Activated T-helper 9 cell treated with anti-CD3 and anti-CD28 coated beads, Interleukin-2, amount 50 U/mL, for 16 hours (primary cell): ENCODE measurements at places on chromosomes 1 and 21.

DNA sequence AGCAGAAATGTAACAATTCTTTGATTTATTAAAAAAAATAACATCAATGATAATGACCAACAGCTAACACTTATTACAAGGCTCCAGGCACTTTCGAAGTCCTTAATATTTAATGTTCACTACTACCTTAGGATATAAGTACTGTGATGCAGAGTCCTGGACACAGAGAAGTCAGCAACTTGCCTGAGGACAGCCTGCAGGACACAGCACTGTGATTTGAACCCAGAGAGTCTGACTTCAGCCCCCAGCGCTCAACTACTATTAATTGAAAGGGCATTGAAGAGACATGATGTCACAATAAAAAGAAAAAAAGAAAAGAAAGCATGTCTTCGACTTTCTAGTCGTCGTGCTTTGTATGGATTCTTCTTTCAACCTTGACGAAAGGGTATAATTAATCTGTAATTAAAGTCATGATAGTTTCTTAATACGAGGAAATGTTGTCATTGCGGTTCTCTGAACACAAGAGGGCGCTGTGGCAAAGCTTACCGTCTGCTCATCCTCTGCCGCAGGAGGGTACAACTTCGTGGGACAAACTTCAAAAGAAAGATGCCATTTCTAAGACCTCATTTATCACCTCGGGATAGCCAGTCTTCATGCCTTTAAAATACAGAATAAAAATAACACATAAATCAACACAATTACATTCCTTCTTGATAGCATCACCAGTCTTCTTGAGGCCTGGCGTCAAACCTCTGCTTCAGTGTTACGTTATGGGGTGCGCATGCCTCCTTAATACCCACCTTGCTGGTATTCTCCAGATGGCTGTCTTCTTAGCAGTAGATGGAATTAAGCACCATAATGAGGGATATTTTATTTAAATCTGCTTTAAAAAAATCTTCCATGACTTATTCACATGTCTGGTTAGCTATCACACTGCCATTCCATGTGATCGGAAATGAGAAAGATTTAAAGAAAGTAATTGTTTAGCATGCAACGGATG is 240.1 kb downstream of the DISC1 start:
- DNase-seq: peak; percentile 35

DNA sequence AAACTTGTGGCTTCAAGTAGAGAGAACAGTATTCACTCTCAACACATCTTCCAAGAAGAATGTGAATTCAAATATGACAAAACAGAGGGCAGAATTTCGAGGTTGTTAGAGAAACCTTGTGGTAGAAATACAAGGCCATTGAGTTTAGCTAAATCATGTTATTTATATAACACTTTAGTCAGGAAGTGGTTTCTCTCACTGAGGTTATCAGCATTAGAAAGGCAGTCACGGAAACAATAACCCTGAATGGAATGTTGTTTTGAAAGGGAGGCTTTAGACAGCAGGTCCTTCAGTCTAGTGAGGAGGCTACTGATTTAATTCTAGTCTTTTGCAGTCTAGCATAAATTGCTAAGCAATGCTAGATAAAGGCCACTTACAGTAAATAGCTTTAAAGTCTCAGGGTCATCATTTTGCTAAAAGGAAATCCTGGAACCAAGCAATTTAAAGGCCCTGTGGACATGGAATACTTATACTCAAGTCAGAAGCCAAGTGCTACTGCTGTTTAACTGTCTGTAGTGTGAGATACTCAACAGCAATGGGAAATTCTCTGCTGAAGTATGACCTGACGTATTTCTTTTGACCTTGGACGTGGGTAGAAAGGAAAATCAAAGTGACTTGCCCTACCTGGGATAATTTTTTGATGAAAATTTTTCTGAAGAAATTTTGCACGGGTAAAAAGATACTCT is 89.0 kb upstream of the CHODL start:
- DNase-seq: no peak

GRCh38 chr1:70498666-70499065 is 87.6 kb downstream of the CTH start:
- DNase-seq: no peak

DNA sequence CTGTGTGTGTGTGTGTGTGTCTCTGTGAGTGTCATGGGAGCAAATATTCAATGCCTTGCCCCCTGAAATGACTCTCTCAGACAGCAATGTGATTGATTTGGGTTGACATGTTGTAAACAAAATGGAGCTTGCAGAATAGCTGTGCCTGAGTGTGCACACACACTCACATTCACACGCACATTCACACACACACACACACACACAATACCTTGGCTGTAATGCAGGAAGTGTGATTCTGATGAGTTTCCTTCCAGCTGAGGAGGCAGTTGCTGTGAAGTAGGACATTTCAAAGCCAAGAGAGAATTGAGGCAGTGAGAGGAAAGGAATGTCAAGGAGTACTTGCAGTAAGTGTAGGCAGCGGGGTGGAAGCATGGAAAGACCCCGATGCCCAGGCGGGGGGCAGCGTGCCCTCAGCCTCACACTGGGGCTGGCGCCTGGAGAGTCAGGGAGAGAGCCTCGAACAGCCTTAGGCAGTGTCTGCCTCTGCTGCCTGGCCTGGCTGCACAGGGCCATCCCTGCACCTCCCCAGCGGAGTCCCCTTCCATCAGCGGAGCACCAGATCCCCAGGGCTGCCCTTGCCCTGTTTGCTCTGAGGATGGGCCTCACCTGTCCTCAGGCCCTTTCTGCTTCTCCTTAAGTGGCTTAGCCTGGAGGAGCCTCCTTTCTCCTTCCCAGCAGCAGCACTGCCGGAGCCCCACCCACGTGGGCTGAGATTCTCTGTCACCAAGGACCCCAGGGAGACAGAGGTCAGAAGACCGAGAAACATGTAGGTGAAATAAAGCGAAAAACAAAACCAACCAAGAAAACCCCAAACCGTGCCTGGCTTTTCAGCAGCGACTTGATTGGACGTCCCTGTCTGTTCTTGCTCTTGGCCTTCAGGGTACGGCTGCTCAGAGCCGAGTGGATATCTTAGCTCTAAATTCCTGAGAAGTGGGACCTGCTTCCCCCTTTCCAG is 9.2 kb downstream of the VASH2 start:
- no peak for DNase-seq

- DNase-seq: no peak
These were observed 52.8 kb downstream of the DUSP10 start for GRCh38 chr1:221689138-221689537.

GRCh38 chr21:35352066-35352770 is 303.1 kb upstream of the RUNX1 start:
- DNase-seq: no peak

DNA sequence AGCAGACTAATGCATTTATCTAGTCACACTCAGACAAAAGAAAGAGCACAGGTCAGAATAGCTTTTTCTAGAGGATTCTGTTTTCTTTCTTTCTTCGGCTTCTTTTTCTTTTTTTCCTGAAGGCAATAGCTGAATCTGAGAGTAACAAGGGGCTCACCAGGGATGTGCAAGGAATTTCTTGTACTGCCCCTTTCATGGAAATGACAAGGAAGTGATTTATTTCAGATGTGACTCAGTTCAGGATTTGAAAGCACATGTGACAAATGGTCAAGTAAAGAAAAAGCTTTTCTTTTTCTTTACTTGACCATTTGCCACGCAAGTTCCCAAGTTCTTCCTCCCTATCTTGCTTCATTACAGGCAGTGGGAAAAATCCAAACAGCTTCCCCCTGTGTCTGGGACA is 202.0 kb downstream of the GABPA start:
- no peak for DNase-seq

DNA sequence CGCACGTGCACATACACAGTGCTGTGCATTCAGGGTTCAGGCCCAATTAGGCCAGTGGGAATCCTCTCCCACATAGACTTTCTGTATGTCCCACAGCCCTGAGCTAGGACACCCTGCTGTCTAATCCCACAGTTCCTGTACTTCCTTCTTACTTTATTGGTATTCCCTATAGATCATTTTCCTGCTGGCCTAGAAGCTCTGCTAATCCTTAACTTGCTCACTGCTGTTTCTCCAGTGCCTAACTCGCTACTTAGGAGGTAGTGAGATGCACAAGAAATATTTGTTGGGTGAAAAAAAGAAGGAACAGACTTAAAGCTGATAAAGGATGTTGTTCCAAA is 34.1 kb upstream of the FHAD1 start:
- DNase-seq: no peak

DNA sequence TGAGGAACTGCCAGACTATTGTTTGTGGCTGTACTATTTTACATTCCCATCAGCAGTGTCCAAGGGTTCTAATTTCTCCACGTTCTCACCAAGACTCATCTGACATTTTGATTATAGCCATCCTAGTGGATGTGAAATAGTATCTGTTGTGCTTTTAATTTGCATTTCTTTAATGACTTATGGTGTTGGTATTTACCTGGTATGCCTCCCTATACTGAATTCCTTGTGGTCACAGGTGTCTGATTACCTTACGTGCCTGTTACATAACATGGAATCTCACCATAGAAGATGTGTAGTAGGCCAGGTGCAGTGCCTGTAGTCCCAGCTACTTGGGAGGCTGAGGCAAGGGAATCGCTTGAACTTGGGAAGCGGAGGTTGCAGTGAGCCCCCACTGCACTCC is 13.5 kb downstream of the ZYG11A start:
- no peak for DNase-seq

- no peak for DNase-seq
These were observed 38.8 kb downstream of the WNT4 start for GRCh38 chr1:22104094-22104493.

DNA sequence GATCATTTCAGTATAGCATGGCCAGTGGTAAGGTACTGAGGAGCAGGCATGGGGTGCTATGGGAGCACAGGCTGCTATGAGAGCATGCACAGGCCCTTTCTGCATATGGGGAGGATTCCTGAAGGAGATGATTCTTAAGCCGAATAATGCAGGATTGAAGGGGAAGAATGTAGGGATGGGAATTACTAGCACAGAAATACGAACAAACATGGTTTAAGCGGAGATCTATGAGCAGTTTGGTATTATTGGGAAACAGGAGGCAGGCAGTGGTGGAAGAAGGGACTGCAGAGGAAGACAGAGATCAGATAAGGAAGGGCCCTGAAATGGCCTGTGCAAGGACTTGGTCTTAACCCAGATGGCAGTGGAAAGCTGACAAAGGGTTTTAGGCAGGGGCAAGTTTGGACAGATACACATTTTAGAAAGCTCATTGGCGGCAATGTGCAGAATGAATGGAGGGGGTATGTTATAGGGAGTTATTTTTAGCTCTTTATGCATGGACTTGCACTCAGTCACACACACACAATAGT is 1.7 kb downstream of the OSCP1 start:
- DNase-seq: no peak

GRCh38 chr1:35564037-35564883 is 6.7 kb downstream of the NCDN start:
- DNase-seq: peak; percentile 66

DNA sequence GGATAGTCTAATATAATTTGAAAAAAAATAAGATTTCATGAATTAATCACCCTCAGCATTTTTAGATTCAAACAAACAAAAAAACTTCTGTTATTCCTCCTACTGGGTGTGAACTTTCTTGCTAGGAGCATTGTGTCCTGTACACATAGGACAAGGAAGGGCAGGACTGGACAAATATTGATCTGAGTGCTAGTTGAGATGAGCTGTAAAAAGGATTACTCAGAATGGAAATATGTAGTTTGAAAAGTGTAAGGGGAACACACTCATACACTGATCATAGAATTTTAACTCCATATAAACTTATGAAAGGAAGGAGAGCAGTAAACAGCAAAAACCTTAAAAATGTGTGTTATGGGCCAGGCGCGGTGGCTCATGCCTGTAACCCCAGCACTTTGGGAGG is 156.5 kb upstream of the ZNF648 start:
- DNase-seq: no peak

- DNase-seq: no peak
These were observed 56.6 kb downstream of the AGPAT3 start for GRCh38 chr21:43921571-43921978.

DNA sequence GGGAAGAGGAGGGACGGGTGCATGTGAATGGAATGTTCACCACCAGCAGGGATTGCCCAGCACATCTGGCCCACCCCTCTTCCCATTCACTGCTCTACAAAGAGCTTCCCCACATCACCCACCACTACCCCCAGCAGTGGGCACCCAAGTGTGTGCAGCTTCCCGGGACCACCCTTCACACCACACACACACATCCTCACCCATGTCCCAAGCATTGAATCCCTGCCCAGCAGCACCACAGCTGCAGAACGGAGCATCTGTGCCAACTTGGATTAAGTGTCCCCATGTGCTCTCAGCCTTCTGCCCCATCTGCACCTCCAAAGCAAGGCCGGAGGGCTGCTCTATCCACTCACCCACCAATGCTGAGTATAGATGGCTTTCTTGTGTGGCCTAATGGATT is 141.4 kb downstream of the PSMG1 start:
- no peak for DNase-seq

DNA sequence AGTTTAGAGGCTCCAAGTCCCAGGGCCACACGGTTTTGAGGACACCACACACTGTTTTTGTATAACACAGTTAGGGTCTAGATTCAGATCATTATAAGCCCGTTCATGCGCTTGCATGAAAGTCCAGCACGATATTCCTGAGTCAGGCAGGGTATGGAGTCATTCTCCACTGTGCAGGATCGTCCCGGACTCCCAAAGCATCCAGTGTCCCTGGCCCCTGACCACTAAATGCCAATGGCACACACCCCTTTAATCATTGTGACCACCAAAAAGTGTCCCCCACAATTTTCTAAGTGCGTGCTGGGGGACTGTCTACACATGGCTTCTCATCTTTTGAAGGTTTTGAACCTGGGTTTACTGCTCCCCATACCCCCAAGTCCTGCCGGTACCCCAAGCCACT is 27.1 kb upstream of the PTPRF start:
- DNase-seq: no peak

GRCh38 chr1:221187174-221187573 is 307.9 kb downstream of the HLX start:
- no peak for DNase-seq

- DNase-seq: no peak
These were observed 212.0 kb upstream of the FAM78B start for GRCh38 chr1:166378805-166379204.

DNA sequence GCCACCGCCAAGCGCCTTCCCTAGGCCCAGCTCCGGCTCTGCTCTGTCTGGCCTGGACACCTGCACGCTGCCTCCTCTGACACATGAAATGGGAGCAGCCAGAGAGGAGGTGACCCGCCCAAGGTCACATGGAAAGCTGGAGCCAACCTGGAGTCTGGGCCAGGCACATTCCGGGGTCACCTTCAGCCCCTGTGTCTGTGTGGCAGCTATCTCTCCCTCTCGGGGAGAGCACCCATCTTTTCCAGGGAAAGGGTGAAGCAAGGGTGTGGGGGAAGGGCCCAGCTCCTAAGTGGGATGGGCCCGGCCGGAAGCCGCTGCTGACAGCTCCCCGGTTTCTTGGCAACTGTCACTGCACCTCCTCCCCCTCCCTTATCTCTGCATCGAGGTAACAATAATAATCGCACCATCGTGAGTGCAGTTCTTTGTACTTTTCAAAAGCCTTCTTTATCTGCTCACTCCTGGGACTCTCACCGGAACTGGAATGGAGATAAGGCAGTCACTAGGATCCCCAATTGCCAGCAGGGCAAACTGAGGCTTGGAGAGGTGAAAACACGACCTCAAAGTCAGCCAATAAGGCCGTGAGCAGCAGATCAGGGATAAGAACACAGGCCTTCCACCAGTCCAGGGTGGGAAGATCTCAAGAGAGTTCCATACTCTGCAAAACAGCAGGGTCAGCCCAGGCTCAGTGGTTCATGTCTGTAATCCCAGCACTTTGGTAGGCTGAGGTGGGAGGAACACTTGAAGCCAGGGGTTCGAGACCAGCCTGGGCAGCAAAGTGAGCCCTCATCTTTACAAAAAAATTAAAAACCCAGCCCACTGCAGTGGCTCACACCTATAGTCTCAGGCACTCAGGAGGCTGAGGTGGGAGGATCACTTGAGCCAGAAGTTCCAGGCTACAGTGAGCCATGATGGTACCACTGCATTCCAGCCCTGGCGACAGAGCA is 36.9 kb downstream of the RAP1GAP start:
- no peak for DNase-seq
